Frontal cortex (tissue), 4 donors: ENCODE measurements at places on chromosomes 16 and 17.

GRCh38 chr17:8253801-8254200 is 4.7 kb downstream of the PFAS start:
- no peak for DNase-seq

DNA sequence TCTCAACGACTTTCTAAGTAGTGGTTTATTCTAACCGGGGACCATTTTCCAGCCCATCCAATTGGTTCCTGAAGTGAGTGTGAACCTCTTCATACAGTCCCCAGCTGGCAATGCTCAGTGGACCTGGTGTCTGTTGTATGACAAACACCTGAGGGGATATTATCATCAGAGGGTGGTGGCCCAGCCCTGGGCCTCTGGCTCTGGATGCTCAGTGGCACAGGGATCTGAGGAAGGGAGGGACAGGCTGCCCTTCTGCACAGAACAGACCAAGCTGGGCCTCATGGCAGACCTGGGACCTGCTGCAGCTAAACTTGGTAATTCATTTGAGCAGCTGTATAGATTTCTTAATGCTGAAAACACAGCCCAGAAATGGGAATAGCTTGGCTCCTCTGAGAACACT is 72.6 kb downstream of the IRX5 start:
- no peak for DNase-seq

GRCh38 chr16:80107900-80108299 is 432.9 kb upstream of the DYNLRB2 start:
- DNase-seq = no peak

GRCh38 chr17:56478836-56479447 is 114.6 kb upstream of the NOG start:
- DNase-seq = no peak

DNA sequence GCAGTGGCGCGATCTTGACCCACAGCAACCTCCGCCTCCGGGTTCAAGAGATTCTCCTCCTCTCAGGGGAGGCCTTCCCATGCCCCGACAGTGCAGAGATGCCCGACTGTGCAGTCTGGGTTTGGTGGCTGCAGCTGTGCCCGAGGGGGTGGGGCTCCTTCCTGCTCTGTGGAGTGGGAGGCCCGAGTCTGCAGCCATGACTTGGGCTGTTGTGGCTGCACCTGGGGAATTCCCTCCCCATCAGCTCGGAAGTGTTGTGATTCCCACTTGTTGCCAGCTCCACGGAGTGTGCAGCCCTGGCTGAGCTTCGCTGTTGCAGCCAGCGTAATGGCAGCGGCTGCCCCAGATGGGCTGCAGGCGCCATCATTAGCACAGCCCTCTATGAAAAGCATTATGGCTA is 66.4 kb upstream of the SMIM36 start:
- DNase-seq = no peak

DNA sequence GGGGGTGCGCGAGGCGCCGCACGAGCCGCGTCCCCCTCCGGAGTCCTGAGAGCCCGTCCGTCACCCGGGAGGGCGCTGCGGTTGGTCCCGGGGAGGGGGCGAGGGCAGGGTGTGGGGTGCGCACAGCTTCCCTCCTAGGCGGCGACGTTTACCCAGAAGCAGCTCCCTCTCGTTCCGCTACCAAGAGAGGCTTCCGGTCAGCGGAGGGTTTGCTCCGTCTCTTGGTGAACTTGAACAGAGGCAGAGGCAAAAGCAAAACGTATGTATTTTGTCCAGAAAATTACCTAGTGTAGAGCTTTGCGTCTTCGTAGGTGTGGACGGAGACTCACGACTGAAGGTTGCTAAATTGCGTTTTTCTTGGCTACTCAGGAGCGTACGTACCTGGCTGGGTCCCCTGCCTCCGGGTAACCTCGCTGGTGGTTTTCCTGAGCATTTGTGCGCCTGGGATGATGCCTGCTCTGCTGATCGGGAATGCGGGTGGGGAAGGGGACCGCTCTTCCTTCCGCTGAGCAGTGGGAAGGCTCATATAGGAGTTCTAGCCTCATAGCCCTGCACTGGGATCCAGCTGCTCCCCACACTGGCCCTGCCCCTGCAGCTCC is 833 bp downstream of the WSCD1 start:
- DNase-seq = peak; percentile 65

- DNase-seq = no peak
These were observed 14.3 kb upstream of the PDK2 start for GRCh38 chr17:50080827-50081226.

DNA sequence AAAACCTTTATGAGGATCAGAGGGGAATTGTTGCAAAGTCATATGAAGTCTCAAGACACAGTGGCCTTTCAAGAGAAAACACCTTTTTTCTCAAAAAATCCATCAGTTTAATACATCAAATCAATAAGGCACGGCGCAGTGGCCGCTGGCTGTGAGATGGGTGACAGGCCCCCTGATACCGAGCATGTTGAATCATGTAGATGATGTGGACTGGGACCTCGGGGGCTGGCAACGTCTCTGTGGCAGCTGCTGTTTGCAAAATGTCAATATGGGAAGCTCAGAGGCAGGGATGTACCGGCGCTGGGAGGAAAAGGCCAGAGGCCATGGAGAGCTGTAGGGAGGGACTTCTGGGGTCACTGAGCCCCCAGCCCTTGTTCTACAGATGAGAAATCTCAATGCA is 169.1 kb downstream of the GSG1L start:
- no peak for DNase-seq

GRCh38 chr16:85149776-85150175 is 37.5 kb upstream of the CIBAR2 start:
- no peak for DNase-seq

GRCh38 chr16:66161942-66162341 is 204.5 kb upstream of the CDH5 start:
- no peak for DNase-seq

GRCh38 chr16:65697065-65697464 is 575.2 kb upstream of the CDH11 start:
- no peak for DNase-seq

DNA sequence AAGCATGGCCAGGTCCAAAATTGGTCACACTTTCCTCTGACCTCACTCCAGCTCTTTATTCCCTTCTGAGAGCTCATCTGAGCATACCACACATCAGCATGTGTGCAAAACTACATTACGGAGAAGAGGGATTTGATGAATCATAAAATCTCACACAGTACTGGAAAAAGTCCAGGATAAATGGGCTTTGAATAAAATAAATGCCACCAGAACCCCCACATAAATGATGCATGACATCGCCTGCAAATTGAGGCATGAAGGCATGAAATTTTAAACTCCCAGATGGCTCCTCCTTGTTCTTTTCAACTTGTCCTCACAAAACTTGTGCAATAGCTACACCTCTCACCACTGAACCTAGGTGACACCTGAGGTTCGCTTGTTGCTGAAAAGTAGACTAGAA is 439.5 kb downstream of the CA10 start:
- no peak for DNase-seq

DNA sequence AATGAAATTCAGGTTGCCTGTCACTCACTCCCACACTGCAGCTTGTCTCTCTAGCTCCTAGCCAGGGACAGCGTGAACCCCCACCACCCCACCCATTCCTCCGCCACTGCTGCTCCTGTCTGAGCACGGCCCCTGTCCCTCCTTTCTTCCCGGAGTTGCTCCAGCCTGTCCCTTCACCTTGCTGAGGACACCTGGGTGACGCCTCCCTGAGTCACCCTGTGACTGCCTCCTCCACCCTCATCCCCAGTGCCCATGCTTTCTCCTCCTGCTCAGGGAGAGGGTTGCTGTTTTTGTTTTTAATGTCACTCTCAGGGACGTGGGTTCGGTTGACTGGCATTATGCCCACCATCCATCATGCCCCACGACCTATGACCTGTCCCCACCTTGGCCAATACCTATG is 25.8 kb upstream of the NAT9 start:
- DNase-seq = no peak

GRCh38 chr16:85350973-85351372 is 238.7 kb upstream of the CIBAR2 start:
- DNase-seq = peak; percentile 81

DNA sequence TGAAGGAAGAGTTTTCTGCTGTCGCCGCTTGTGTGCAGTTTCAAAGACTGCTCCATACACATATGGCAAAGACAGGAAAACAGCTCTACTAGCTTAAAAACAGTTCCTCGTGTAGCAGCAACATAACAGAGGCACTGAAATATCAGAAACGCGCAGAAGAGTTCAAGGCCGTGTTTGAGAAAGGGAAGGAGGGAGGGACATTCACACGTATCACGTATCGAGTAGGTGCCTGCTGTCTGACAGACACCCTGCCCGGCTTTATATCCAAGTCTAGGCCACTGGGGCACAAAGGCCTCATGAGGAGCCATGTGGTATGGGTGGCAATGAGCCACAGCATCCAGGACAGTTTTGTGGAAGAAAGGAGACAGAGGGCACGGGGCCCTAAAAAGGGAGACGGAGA is 50.3 kb downstream of the PLXDC1 start:
- no peak for DNase-seq

DNA sequence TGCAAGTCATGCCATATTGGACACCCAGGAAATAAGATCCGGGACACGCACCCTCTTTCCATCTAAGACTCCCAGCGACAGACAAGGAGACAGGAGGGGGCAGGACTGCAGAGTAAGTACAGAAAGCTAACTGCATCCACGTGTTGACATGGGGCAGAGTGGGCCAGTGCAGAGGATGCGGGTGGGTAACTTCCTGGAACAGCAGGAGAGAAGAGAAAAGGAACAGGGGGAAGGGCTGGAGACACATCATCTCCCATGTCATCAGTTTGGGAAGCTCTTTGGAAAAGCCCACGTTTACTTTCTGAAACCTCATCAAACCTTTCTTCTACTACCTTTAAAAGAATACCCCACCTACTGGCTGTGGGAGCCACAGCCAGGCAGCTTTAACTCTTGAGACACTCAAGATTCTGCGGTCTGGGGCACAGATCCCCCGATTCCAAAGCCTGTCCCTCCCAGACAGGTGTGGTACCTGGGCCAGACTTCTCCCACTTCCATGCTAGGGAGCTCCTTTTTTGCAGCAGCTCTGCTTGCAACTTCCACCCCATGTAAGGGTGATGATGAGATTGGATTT is 273.5 kb upstream of the RPL38 start:
- DNase-seq = no peak

GRCh38 chr17:76383546-76384221 is 725 bp upstream of the SPHK1 start:
- DNase-seq = peak; percentile 68

- no peak for DNase-seq
These were observed 102.3 kb downstream of the NPIPB11 start for GRCh38 chr16:29304251-29304650.

- DNase-seq = no peak
These were observed 15.5 kb upstream of the NAGLU start for GRCh38 chr17:42520540-42520951.

DNA sequence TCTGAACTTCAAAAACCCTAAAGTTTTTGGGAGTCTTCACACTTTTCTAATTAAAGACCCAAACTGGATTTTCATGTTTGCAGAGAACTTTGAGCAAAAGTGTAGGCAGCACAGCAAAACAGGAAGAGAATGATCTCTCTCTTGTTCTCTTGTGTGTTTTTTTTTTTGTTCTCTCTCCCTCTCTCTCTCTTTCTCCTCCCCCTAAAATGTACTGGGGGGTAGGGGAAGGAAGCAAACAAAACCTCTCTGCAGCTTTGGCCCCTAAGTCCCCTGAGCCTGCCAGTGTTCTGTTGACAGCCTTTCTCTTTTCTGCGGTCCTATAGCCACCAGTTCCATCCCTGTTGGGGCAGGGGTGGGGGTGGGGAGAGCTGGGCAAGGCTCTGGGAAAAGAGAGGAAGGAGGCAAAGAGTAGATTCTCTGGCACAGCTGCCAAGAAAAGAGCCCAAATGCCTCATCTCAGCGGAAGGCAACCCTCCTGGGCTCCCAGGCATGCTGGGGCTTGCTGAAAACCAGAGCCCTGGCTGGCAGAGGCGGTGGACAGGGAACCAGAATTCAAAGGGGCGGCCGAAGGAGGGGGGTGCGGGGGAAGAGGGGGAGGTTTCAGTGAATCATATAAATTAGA is 295.3 kb downstream of the SOX9 start:
- no peak for DNase-seq

DNA sequence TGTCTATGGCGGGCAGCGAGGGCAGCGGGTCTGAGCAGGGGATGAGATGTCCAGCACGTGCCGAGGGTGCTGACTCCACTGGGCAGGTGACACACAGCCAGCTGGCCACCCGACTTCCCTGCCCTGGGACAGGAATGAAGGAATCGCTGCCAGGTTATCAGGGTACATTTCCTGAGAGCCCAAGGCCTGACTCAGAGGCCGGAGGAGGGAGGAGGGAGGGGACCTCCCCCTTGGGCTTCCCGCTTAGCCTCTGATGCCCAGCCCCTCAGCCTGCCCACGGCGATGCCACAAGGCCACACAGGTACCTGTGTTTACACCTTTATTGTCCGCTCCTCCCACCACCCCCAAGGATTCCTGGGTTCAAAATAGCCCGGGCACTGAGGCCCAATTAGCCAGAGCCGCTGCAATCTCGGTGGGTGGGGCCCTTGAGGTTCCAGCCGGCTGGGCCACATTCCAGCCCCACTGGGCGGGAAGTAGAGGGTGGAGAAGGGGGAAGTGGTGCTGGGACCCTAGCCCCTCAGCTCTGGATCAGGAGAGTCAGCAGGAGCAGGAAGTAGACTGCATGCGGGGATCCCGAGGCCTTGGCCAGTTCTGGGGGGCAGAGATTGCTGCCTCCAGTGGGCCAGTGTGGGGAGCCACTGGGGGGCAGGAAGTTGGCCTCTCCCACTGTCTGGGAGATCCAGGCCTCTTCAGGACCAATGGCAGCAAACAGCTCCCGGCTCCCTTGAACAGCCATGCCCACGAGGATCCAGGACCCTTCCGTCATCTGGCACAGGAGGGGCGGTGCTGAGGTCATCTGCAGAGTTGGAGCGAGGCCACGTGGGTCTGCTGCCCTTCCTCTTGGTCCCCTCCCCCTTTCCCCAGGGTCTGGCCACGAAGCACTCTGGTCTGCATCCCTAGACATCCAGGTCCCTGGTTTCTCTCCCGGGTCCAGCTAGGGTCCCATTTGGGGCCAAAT is 3.4 kb upstream of the PRSS8 start:
- DNase-seq = no peak

DNA sequence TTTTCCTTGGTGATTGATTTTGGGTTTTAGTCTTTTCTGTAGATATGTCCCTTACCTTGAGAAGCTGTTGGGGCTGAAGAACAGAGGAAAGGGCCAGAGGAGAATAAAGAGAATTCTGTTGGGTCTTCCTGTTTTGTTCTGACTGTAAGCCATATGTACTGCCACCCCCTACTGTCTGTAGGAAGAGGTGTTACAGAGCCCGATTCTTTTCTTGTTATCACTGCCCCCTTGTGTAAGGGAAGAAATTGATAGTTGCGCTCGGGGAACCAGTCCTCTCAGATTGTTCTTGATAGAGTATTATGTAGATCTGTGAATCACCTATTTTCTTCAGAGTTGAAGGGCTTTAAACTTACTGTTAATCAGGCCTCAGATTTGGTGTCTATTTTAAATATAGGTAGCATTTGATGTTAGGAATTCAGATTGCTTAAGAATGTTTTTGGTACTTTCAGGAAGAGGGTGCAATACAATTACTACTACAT is 2.4 kb downstream of the TANC2 start:
- peak; percentile 69 for DNase-seq

GRCh38 chr16:22030087-22030812 is 22.3 kb downstream of the MOSMO start:
- no peak for DNase-seq

- DNase-seq = no peak
These were observed 19.9 kb upstream of the PITPNM3 start for GRCh38 chr17:6576038-6576785.
